CD4-positive, alpha-beta T cell treated with Interleukin-4 for 1 hour (primary cell): ENCODE measurements at places on chromosomes 5 and 9.

DNA sequence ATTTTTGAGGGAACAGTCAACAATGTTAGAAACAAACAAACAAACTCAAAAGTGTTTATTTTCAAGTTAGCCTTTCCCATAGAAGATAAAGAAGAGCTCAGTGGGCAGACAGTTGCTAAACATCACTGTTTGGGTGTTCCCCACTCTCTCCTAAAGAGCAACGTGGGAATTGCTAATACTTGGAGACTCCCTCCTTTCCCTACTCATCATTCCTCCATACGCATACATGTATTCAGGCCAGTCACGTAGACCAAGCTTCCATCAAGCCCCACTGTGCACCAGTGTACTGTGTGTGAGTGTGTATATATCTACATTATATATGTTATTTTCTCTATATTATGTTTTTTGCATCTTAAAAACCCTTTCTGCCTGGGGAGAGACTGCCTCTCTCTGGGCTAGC, 115.0 kb upstream of the EGFLAM start:
- DNase-seq, result no peak

DNA sequence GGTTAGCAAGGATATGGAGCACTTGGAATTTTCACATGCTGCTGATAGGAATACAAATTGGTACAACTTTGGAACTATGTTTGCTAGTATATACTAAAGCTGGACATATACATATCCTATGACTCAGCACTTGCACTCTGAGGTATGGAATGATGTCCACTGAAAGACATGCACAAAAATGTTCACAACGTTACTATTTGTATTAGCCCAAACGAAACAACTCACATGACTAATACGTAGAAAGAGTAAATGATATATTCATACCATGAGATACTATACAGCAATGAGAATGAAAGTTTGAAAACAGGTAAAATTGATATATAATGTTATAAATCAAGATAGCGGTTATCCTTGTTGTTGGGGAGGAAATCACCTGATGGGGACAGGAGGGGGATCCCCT, 45.5 kb upstream of the CDC42SE2 start:
- no peak for DNase-seq

DNA sequence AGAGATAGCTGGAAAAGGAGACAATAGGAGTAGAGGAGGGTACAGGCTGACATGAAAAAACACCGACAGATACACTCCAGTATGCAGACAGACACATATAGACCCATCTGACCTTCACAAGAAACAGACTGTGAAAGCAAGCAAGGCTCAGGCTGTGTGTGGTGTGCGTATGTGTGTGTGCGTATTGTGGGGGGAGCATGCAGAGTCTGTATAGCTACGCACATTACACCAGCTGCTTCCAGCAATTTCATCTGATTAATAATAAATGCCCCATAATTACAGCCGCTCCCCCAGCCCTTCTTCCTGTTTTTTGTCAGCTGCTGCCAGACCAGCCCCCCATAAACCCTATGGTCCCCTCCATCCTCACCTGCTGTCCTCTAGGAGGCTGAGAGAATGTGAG, 6.7 kb downstream of the CNTFR start:
- DNase-seq, result no peak

DNA sequence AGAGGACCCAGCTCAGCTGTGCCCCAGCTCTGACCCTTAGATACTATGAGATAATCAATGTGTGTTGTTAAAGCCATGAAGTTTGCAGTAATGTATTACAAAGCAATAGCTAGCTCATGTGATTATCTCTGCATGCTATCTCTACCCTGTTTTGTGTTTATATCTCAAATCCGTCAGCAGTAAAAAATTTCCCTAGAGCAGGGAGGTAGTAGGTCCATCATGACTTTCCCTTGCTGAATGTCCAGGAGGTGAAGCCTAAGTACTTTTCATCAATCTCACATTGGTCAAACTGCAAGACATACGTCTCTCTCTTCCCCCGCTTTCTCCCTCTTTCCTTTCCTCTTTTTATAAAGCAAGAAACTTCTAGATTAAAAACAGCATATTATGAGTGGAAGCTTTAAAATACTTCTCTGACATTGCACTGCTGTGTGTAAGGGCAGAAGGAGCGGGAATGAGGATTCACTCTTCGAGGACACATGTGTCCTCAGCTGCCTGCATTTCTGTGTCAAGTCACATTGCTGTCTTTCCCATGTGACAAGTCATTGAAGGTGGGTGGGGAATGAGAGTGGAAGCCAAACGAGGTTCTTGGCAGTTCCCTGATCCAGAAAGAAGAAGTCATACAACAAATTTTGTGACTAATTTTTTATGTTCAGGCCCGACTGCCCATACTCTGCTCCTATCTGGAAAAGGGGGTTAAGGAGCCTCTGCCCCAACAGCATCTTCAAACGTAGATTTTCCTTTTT, 93.1 kb upstream of the RETREG1 start:
- no peak for DNase-seq

DNA sequence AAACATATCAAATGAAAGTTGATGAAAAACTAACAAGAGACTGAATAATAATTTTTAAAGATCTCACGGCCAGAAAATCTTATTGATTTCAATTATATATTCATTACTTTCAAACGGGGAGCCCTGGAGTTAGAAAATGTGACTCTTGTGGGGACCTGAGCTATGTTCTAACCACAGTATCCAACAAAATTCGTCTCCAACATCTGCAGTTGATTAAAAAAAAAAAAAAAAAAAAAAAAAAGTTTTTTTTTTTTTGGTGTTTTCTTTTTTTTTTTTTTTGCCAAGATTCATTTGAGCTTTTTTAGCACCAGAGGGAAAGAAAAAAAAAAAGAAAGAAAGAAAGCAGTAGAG, 144.3 kb upstream of the PIK3R1 start:
- DNase-seq, result no peak

DNA sequence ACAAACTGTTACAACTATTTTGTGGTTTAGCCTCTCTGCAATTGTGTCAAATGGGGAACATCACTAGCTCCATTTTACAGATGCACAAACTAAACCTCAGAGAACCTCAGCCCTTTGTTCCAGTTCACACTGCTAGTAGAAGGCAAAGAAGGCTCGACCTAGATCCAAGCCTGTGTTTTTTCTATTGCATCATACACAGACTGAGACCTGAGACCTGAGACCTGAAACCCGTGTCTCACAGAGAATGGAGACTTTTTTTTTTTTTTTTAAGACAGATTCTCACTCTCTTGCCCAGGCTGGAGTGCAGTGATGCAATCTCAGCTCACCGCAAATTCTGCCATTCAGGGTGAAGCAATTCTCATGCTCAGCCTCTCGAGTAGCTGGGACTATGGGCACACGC, 120.8 kb downstream of the GALNT10 start:
- DNase-seq, result no peak

GRCh38 chr9:13975611-13976290, 338.2 kb downstream of the NFIB start:
- DNase-seq, result no peak

- DNase-seq, result no peak
Measured at GRCh38 chr9:72124947-72125346, 24.3 kb upstream of the GDA start.

DNA sequence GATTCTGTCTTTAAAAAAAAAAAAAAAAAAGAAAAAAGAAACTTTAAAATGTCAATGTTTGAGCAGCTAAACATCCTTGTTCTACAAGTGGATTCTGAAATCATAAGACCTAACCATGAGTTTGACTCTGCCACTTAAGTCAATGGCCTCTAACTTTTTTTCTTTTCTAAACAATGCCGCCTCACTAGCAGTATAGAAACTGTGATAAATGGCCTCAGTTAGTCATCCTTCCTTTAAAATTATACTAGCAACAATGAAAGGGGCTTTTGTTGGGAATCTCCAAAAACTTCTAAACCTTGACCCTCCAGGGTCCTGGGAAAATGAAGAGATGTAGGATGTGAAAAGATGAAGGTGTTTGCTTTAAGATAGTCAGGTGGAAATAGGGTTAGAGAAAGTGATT, 71.1 kb downstream of the FBXL7 start:
- no peak for DNase-seq

DNA sequence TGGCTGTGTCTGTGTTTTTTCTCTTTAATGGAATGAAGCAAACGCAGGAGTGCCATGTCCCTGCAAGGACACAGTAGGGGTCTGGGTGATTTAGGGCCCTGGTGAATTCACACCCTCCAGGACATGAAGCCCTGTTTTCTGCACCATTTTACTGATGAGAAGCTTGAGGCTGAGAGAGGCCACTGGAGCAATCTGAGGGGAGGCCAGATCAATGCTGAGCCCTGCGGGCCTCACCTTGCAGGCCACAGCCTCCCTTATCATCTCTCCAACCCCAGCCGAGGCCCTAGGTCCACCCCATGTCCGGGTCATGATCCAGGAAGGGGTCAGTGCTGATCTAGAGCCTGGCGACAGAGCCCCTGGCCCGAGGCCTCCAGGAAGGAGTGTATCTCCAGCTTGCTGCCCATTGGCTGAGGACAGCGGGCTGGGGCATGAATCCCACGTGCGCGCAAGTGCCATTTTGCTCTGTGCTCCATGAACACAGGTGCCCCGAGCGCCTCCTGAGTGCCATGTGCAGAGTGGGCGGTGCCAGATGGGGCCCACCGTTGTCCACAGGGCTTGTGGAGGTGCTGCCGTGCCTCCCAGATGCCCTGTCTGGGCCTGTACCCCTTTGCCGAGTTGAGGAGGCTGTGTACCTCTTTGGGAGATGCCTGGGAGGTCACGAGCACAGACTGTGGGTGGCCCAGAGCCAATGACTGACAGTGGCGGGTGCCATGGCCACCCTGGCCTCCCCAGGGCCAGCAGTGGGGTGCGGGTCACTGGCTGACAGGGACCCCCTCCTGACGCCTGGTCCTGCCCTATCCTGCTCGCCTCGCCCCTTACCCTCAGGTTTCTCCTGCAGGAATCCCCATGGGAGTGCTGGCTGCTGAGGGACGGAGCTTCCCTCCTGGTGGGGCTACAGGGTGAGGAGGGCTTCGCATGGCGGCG, 32.3 kb upstream of the LPCAT1 start:
- DNase-seq, result no peak

- no peak for DNase-seq
Measured at GRCh38 chr9:4328723-4329122, 28.9 kb upstream of the GLIS3 start.

DNA sequence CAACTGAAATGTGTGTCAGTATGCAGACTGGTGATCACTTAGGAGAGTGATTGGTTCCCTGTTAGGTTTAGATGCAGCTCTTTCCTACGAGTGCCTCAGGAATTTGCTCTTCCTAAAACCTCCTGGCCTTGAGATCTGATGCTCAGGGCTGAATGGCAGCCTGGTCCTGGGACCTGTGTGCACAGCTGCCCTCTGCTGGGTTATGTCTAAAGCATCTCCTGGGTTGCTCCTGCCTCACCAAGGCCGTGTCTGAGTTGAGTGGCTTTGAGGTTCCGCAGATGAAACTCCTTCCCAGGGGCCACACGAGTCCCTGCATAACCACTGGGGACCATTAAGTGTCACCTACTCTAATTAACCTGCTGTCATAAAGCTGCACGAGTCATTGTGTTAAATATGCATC, 59.5 kb downstream of the MVB12B start:
- DNase-seq, result no peak

DNA sequence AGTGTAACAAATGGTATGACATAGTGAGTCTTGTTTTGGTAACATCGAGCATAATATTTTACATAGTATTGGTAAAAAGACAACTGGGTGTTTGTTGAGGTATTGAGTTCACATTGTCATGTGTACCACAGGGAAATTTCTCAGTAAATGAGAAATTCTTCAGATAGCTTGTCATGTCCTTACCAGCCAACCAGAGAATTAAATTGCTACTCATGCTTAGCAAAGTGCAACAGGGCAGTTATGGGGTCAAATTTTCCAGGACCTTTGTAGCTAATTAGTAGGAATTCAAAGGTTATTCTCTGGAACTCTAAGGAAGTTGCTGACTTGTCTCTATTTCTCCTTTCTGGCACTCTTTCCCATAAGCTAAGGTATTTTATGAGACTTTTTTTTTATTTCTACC, 595.7 kb downstream of the EFNA5 start:
- no peak for DNase-seq

GRCh38 chr5:125113328-125113727, 366.9 kb upstream of the ZNF608 start:
- DNase-seq, result no peak

- no peak for DNase-seq
Measured at GRCh38 chr5:132807163-132807838, 5.8 kb upstream of the SOWAHA start.

DNA sequence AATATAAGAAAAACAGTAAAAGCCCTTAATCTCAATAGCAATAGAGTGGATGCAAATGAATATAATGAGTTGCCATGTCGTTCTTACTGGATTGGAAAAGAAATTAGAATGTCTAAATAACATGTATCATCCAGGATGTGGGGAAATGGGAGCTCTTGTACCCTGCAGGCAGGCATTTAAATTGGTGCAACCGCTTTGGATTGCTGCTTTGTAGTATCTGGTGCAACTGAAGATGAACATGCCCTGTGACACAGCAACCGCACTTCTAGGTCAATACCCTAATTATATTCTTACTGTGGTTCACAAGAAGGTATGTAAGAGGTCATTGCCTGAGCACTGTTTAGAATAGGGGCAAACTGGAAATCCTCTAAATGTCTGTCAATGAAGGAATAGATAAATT, 18.9 kb downstream of the MRPS30 start:
- DNase-seq, result no peak

DNA sequence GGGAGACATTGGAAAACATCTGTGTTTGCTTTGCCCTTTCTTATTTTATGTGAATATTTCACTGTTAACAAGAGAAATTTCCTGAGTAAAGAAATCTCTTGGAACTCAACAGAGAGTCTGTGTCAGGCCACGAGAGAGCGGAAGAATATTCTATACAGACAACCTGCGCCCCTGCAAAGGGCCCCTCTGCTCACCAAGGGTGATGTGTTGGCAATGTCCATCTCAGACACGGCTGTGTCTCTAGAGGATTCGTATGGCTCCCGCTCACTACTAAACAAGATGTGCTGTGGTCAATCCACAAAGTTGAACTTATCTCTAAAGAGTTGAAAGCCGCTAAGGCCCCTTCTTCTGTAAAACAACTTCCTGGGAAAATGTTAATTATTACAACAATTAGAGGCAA, 241.0 kb upstream of the IRX1 start:
- no peak for DNase-seq

- DNase-seq, result no peak
Measured at GRCh38 chr9:128123451-128124080, 4.0 kb downstream of the PTGES2 start.

DNA sequence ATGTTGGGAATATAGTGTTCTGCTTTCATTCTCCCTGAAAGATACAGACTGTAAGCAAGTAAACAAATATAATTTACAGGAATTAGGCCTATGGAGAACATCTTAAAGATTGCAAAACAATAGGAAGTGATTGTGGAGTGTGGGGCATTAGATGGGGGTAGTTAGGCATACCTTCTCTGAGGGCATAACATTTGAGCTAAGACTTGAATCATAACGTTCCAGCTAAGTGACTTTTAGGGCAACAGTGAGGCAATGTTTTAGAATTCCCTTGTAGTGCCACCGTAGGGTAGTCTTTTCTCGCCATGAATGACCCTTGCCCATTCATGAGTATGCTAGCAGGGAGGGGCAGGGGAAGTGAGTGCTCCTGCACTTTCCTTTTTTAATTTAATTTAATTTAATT, 173.3 kb downstream of the SPATA31D1 start:
- DNase-seq, result no peak

DNA sequence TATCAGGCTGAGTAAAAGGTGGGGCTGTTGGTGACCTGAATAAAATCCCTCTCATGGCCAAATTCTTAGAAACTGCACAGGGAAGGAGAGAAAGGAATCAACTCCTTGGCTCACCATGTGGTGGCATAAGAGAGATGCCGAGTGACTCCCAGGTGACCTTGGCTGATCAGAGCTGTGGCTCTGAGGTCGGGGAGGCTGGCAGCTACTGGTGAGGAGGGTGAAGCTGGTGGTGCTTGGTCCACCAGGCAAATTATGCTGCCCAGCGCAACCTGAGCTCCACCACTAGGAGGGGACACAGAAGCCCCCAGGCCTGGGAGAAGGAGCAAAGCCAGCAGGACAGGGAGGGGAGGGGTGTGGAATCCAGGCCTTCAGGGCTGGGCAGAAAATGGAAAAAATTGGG, 111.2 kb upstream of the IL12B start:
- no peak for DNase-seq
